Aortic smooth muscle cell (primary cell): ENCODE measurements at places on chromosomes 6 and 20. TPM values are rescaled to one million over a fixed set of nuclear protein-coding genes. Genes with fewer than 3 reads are reported as not detected.

TMEM244 gene
- not detected in 2 replicates for total RNA-seq

KHDRBS2 gene
- not detected in 2 replicates for total RNA-seq

PACSIN1 gene
- total RNA-seq: not detected in 2 replicates

TOMM6 gene
- 48.1 and 66.3 TPM in 2 replicates for total RNA-seq

ENPP1 gene
- 1.9 and 2.0 TPM in 2 replicates for total RNA-seq

PPP1R14C gene
- 11.3 and 22.9 TPM in 2 replicates for total RNA-seq

SLC13A3 gene
- total RNA-seq: 1.2 and 1.5 TPM in 2 replicates

RAB5IF gene
- total RNA-seq: 45.8 and 55.0 TPM in 2 replicates
